HS-27A (cell line): ENCODE measurements at places on chromosomes 3 and 15.

DNA sequence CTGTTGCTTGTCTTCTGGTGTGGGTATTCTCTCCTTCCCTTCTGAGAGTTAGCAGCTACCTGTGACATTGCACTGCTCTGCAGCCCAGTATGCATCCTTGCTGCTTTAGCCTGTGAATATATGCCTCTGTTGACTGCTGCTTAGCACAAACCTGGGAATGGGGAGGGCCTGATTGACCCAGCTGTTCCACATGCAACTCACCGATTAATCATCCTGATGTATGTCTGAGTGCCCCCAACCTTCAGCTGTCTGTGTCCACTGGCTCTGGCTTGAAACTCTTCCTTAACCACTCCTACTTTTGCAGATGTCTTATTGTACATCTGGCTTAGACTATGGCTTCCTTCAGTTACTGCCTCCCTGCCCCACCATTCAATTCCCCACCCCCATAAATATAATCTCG is 119.1 kb downstream of the RASA2 start:
- DNase-seq: no peak

DNA sequence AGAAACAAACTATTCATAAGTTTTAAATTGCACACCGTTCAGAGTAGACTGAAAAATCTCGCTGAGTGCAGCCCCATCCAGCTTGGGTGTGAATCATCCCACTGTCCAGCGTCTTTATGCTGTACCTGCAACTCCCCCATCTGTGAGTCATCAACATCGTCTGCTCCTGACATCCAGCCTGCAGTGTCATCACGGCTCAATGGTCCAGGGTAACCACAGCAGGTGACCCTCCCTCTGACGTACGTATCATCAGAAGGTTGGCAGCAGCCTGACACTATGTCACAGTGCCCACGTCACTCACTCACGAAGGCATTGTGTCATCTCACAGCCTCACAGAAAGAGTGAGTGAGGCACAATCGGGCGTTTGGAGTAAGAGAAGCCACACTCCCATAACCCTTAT is 65.2 kb downstream of the TPRA1 start:
- DNase-seq: no peak

DNA sequence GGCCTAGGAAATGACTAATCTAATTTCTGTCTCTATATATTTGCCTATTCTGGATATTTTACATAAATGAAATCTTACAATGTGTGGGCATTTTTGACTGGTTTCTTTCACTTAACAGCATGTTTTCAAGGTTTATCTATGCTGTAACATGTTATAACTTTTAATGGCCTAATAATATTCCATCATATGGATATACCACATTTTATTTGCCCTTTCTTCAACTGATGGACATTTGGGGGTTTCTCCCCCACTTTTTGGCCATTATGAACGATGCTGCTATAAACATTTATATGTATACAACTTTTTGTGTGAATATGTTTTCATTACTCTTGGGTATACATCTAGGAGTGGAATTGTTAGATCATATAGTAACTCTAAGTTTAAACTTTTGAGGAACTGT is 357.3 kb upstream of the ADAMTS9 start:
- DNase-seq: no peak

DNA sequence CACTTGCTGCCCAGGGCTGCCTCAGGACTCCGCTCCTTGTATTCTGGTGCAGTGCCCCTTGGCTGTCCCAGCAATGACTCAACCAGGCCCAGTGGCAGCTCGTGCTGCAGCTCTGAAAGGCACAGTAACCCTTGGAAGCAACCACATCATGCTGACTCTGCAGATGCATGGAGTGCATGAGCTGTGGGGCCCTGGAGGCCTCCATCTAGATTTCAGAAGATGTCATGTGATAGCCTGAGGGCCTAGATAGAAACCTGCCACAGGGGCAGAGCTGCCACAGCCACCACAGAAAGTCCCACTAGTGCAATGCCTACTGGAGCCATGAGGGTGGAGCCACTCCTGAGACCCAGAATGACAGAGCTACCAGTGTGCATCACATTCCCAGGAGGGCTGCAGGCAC is 117.1 kb upstream of the SMAD3 start:
- peak; percentile 20 for DNase-seq

- DNase-seq: no peak
Measured at GRCh38 chr15:25990220-25990619, 127.1 kb upstream of the ATP10A start.

DNA sequence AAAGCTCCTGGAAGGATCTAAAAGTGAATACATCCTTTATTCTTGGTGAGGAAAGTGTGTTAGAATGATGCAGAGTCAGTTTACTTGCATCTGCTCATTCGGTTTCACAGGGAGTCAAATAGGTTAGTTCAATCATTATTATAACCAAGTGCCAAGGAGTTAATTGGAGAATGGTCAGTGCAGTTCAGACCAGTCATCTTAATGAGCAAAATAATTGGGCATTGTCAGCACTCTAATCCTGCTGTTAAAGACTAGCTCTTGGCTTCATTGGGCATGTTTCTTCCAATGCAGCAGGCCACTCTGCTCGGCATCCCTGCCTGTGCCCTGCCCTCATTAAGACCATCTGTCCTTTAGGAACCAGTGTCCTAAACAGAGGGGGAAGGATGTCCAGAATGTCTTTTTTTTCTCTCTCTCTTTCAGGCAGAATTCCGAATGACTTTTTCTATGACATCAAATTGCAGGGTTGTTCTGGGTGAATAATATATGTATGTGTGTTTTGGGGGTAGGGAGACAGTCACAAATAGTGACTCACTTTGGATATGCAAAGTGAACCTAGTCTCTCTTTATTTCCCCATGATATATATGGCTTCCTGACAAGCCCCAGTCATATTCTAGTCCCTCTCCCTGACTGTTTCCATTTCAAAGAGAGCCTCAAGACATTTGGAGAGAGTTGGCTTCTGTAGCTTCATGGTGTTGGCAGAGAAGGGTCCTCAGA is 205.4 kb upstream of the TRIM42 start:
- DNase-seq: no peak

DNA sequence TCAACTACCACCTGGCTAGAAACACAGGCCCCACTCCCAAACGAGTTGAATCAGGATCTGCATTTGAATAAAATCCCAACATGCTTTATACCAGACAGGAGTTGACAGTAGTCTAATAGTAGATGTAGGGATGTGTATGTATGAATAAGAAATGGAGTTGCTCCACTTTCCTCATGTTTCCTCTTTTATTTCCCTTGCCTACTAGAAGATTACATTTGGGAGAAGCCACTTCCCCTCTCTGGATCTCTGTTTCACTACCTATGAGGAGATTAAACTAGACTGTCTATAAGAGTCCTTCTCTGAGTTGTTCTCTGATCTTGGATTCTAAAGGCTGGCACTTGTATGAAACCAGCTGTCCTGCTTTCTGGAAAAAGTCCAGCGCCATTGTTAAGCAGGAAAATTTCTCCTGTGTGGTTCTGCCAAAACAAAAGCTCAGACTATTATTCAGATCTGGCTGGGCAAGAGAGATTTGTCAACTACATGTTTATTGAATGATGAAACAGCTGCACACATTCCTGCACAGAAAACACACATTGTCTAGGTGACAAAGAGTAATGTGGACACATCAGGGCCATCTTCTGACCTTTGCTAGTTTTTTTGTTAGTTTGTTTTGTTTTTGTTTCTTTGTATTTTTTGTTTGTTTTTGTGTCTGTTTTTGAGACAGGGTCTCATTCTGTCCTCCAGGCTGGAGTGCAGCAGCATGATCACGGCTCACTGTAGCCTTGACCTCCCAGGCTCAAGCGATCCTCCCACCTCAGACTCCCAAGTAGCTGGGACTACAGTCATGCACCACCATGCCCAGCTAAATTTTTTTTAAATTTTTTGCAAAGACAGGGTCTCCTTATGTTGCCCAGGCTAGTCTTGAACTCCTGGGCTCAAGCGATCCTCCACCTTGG is 29.9 kb downstream of the ACP3 start:
- DNase-seq: no peak

DNA sequence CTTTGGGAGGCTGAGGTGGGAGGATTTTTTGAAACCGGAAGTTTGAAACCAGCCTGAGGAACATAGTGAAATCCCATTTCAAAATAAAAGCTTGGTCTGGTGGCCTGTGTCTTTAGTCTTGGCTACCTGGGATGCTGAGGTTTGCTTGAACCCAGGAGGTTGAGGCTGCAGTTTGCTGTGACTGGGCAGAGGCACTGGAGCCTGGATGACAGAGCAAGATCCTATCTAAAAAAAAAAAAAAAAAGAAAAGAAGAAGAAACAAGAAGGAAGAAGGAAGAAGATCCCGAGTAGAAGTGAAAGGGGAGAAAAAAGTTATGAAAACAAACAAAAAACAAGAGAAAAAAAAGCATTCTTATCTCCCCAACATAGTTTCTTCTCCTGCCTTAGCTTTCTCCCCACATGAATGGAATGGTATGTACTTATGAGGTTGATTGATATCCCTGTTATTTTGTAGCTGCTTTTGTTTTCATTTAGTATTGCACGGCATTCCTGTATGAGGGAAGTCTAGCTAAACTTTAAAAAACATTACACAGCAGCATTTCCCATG is 42.4 kb downstream of the TMEM40 start:
- no peak for DNase-seq

- no peak for DNase-seq
Measured at GRCh38 chr3:141280690-141281089, 49.1 kb downstream of the PXYLP1 start.

DNA sequence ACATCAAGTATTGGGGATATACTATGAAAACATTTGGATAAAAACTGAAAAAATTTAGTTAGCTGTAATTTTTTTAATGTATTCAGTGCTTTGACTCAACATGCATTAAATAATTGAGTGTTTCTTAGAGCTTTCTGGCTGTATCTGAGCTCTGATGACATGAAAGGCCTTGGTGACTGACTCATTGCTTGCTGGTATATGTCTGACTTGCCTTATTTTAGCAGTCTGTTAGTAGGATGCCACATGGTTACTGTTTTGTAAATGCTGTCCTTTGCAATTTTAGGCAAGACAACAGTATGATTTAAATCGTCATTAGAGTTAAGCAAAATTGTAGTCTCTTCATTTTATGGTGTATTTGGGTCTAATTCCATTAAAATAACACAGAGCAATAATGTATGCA is 199.2 kb downstream of the GHSR start:
- no peak for DNase-seq

GRCh38 chr15:22808761-22809280 is 22.4 kb downstream of the NIPA1 start:
- no peak for DNase-seq

GRCh38 chr3:81770710-81771109 is 9.3 kb upstream of the GBE1 start:
- no peak for DNase-seq

DNA sequence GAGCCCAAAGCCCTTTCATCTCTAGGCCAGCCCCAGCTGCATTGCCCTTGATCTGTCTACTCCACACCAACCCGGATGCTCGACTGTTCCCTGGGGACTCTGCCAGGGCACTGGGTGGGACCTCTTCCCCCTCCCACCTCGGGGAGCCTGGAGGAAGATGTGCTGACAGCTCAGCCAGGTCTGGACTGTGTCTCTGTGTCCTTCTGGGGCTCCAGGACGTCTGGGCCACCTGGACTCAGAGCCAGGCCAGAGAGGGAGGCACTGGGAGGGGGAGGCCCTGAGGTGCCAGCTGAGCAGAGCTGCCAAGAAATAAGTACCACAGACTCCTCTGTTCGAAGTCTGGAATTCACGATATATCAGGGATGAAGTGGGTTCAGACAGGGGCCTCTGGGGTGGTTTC is 5.8 kb upstream of the HCN4 start:
- DNase-seq: no peak

DNA sequence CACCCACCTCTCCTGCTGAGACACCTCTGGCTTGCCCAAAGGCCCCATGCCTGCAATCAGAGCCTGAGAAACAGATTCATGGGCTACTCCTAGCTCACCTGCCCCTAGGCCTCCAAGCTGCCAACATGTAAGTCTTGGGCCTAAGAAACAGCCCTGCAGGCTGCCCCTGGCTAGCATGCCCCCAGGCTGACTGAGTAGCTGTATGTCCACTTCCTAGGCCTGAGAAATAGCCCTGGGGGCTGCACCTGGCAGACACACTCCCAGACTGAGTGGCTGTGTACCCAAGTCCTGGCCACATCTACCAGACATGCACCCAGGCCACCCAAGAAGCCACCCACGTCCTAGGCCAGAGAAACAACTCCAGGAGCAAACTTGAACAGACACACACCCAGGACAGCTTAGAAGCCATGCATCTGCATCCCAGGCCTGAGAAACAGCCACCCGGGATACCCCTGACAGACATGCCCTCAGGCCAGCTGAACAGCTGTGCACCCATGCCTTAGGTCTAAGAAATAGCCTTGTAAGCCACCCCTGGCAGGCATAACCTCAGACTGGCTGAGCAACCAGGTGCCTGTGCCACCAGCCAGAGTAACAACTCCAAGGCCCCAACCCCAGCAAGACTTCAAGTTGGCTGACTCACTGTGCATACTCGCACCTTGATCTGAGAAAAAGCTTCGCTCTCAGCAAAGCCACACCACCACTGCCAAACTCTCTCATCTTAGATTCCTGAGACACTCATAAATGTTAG is 12.0 kb upstream of the NRG4 start:
- no peak for DNase-seq

DNA sequence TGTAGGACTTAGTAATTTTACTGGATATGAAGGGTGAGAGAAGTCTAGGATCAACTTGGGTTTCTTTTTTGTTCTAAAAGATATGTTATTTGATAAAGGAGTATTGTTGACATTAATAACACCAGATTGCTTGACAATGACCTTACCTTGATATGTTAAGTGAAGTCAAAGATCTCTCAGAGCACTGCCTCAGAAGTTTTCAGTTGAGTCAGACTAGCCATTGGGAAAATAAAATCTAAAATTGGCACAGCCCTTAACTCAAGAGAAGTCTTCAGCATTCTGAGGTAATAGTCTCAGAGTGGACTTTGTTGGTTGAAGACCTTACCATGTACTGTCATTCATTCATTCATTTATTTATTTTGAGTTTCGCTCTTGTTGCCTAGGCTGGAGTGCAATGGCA is 22.4 kb upstream of the ZNF609 start:
- DNase-seq: no peak

DNA sequence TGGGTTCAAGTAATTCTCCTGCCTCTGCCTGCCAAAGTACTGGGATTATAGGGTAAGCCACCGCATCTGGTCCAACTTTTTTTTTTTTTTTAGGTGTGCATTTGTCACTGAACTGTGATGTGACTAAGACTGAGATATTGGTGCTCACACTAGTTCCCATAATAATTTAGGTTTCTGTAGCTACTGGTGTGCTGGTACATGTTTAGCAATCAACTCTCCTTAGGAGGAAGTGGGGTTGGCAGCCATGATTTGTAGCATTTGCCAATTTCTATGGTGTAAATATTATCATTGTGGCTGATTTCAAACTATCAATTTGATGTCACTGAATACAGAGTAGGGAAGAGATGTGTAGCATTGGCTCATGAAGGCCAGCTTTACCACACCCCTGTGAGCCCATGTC is 372.7 kb downstream of the EDEM1 start:
- no peak for DNase-seq
